PC-3 (cell line): ENCODE measurements at places on chromosomes 1 and 21. TPM values are rescaled to one million over a fixed set of nuclear protein-coding genes. Genes with fewer than 3 reads are reported as not detected.

The CDKN2C gene
- 49.2 and 60.0 TPM in 2 replicates for total RNA-seq

The MPC2 gene
- total RNA-seq = 56.2 and 60.8 TPM in 2 replicates

The FCRL1 gene
- total RNA-seq = not detected in 2 replicates

The NHLH1 gene
- not detected in 2 replicates for total RNA-seq

The CNKSR1 gene
- 32.1 and 34.5 TPM in 2 replicates for total RNA-seq

The NT5C1A gene
- total RNA-seq = not detected in 2 replicates

The ELOVL1 gene
- 89.5 and 128 TPM in 2 replicates for total RNA-seq

The CD247 gene
- total RNA-seq = 0.17 TPM in 1 of 2 replicates, not detected in the other

- no peak for DNase-seq
Measured at GRCh38 chr1:214076708-214077065, 88.9 kb downstream of the PROX1 start.

- DNase-seq = no peak
Measured at GRCh38 chr1:50880373-50880772, 79.7 kb downstream of the FAF1 start.

- peak; percentile 39 for DNase-seq
Measured at GRCh38 chr1:27785781-27786455, 12.9 kb downstream of the STX12 start.

DNA sequence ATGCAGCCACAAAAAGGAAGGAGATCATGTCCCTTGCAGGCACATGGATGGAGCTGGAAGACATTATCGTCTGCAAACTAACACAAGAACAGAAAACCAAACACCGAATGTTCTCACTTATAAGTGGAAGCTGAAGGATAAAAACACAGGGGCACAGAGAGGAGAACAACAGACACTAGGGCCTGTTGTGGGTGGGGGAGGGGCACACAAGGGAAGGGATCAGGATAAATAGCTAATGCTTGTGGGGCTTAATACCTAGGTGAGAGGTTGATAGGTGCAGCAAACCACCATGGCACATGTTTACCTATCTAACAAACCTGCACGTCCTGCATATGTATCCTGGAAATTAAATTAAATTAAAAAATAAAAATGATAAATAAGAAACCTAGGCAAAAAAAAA, 969.9 kb downstream of the TTLL7 start:
- no peak for DNase-seq

GRCh38 chr1:35316264-35316663, 47.8 kb downstream of the ZMYM4 start:
- DNase-seq = no peak

DNA sequence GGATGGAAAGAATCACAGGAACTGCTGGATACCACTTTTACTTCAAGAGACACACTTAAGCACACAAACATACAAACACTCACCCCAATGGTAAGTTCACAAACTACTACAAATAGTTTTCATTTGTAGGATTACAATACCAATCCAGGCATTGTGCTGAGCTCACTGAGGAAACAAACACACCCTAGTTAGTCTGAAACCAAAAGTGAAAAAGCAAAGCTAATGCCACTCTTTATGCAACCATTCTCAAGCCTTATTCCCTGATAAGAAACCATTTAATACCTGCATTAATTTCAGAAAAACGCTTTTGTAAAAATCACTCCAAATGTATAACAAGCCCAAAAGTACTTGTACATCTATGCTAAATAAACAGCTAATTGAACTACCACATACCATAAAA, 38.3 kb downstream of the RNF115 start:
- peak; percentile 18 for DNase-seq

DNA sequence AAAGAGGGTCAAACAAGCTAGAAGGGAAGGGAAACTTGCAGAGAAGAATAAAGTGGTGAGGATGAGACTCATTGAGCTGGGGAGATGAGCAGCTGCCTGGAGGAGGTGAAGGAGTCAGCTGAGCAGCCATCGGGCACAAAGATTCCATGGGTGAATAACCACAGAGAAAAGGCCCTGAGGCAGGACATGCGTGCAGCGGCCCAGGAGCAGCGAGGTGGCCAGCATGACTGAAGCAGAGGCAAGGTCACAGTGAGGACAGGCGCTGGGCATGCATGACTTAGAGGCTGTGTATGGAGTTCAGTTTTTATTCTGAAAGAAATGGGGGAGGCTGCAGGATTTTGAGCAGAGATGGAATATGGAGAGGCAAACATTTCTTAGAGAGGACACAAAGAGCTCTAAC, 24.9 kb downstream of the OLFML2B start:
- peak; percentile 47 for DNase-seq

DNA sequence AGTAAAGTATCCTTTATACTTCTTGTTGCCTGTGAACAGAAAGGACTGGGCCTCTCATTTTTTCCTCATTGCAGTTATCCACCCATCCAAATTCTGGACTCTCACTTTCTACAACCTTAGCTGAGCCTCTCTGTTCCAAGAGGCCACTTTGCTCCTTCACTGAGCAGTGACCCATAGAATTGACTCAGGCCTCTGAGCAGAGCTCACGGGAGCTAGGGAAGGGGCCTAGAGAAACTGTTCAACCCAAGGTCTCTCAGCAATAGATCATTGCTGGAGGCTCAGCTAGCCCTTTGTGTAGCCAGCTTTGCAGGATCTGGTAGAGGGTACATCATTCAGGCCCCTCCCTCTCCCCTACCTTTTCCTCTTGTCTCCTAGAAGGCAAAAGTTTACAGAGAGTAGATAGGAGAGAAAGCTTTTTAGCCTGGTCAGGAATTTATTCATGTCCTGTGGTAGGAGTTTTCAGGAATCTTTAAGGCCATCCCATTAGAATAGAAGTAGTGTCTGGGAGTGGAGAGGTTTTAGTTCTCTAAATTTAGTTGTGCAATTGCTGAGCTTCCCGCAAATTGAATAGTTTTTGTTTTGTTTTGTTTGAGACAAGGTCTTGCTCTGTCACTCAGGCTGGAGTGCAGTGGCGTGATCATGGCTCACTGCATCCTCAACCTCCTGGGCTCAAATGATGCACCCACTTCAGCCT, 6.7 kb downstream of the INTS3 start:
- DNase-seq = no peak

- DNase-seq = peak; percentile 65
Measured at GRCh38 chr1:1157914-1158710, 15.6 kb upstream of the TTLL10 start.

DNA sequence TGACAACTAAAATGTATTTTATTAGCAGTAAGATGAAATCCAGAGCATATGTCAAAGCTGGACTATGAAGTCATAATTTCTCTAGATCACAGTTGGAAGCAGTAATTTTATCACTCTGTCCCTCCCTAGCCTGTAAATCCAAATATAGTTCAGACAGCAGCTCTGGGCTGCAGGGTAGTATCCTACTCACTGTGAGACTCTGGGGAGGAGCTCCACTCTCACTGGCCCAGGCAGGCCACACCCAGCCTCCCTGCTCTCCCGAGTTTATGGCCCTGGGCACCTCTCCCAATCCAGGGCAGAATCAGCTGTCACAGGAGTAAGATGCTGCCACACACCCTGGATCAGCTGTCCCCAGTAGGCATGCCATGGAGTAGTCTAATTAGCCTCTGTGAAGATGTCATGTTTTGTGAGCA, 131.1 kb downstream of the HLCS start:
- peak; percentile 47 for DNase-seq

- DNase-seq = no peak
Measured at GRCh38 chr1:160251011-160251410, 11.3 kb downstream of the DCAF8 start.

- DNase-seq = peak; percentile 93
Measured at GRCh38 chr1:44672254-44672955, 1.9 kb downstream of the TMEM53 start.

DNA sequence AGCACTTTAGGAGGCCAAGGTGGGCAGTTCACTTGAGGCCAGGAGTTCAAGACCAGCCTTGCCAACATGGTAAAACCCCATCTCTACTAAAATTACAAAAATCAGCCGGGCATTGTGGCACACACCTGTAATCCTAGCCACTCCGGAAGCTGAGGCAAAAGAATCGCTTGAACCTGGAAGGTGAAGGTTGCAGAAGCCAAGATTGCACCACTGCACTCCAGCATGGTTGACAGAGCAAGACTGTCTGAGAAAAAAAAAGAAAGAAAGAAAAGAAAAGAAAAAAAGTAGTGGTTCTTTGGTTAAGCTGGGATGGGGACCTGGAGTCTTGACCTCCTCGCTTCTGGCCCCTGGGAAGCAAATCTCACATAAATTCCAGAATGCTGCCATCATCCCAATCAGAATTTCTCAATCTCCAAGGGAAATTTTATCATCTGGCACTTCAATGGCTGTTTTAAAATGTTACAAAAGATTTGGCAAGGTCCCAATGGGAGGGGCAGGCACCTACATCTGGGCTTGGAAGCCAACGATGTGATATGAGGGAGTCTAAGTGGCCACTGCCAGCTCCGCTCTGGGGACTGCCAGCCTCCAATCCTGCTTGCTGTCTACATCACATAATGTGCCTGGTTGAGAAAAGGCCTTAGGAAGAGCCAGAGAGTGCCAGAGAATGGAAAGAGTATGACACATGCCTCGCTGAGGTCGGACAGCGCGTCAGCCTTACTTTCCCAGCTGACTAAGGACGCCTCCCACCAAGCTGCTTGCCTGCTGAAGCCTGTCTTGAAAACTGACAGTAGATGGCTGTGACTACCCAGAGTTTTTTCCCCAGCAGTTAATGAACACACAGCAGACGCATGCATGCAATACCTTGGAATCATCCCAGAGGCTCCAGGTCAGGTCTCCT, 42.1 kb upstream of the SRP9 start:
- peak; percentile 95 for DNase-seq

GRCh38 chr21:28090546-28090945, 902.1 kb downstream of the LTN1 start:
- no peak for DNase-seq

DNA sequence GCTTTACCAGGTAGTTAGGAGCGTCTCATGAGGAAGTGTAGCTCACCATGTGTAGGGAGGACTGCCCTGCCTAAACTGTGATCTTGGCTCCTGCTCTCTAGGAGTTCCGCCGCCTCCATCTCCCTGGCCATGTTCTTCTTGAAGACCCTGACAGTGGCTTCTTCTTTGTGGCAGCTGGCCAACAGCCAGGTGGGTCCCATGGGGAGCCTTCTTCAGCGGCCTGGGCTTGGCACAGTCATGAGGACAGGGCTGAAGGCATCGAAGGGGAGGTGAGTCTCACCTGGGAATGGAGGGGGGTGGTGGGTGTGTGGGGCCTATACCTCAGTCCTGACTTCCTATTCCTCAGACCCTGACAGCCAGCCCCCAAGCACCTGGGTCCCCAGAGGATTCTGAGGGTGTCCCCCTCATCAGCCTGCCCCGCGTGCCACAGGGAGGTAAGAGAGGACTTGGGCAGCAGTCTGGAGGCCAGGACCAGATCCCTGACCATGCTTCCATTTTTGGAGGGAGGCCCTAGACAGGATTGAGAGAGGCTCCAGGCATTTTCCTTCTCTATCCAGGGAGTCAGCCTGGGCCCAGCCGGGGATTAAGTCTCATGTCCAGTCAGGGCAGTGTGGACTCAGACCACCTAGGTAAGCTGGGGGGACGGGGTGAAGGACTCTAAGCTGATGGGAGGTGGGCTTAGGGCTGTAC, 21.4 kb downstream of the HYI start:
- no peak for DNase-seq

GRCh38 chr1:167499664-167500101, 18.6 kb downstream of the CD247 start:
- no peak for DNase-seq

DNA sequence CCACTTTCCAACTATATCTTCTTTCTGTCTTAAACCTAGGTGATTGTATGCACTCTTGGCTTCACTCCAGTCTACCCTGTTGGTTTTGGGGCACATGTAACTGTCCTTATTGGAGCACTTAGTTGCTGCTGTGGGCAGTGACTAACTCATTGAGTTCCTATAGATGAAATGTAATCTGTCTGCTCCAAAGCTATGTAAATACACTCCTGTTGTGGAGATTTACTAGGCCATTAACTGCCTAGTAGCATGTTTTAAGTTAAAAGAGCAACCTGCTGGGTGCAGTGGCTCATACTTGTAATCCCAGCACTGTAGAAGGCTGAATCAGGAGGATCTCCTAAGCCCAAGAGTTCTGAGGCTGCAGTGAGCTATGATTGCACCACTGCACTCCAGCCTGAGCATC, 137.6 kb downstream of the ZMYM4 start:
- peak; percentile 63 for DNase-seq
